ENCODE measurements at places on chromosomes 4 and X.

DNA sequence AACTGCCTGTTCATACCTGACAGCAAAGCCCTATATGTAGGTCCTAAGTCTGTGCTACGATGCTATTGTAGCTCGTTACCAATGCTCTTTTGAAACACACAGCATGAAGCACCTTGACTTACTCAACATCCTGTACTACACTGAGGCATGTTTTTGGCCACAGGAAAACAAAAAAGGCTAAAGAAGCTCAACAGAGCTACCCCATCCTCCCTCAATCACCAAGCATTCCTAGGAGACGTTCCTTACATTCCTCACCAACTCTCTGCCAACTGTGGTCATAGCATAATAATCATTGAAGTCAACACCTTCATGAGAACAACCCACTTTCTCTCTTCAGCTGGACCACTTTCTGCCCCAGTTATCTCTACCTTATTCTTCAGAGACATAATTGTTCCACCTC is 73.7 kb upstream of the SLC25A43 start:
- no peak for DNase-seq

DNA sequence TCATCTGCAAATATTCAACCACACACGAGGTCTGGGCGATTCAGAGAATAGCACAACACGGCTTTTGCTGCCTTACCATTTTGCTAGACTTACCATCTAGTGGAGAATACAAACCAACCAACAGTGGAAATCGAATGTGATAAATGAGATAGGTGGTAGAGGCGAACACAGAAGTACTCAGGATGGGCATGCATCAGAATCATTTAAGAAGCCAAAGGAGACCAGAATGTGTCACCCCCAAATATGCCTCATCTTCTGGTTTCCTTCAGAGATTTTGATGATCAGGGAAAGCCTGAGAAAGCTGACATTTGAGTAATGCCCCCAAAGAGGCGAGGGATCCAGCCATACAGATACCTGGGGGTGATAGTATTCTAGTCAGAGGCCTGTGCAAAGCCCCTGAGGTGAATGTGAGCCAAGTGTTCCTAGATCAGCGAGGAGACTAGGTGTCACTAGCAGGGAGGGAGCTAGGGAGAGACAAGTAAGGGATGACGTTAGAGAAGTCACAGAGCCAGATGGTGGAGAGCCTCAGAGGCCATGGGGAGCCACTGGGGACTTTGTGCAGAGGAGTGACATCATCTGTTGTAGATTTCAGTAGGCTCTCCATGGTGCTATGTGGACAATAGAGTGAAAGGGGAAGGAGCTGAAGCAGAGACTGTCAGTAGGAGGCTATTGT is 1.7 kb downstream of the MTMR1 start:
- DNase-seq, result peak; percentile 0

GRCh38 chr4:123939621-123940020 is 543.0 kb downstream of the SPRY1 start:
- DNase-seq, result peak; percentile 33

GRCh38 chrX:72258174-72258573 is 18.9 kb downstream of the RPS4X start:
- no peak for DNase-seq

GRCh38 chr4:46980851-46981250 is 12.5 kb downstream of the GABRA4 start:
- DNase-seq, result no peak

GRCh38 chrX:148574237-148574973 is 74.0 kb downstream of the AFF2 start:
- DNase-seq, result no peak

- DNase-seq, result peak; percentile 68
Measured at GRCh38 chr4:73068491-73069337, 802 bp downstream of the COX18 start.

DNA sequence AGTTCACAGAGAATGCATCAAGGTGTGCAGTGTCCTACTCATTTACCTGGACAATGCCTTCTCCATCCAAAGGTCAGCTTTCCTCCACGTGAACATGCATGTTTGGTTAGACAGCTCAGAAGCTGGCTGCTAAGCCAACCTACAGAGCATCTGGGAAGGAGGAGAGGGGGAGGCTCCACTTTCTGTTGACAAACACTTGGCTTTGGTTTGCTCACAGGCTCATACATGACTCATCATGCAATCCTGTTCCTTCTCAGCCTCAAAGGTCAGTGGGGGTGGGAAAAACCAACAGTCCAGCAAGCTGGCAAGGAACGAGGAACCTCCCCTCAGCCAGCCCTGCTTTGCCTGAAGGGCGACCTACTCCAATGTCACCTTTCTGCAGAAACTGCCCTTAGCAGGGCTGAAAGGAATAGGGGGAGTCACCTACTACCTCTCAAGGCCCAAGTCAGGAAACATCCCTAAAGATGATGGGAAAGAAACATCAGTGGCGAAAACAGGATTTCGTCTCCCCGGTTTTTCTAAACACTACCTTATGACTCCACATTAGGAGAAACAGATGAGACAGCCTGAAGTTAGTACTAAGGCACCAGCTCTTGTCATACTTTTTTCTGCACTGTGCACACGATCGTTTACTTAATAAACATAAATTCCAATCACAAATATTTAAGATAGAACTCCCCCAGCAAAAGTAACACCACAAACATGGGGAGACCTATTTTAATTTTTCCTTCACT is 37.9 kb downstream of the RELL1 start:
- no peak for DNase-seq

- DNase-seq, result no peak
Measured at GRCh38 chr4:139813881-139814280, 148.3 kb downstream of the MGST2 start.

- peak; percentile 56 for DNase-seq
Measured at GRCh38 chrX:72123471-72124185, 8.1 kb downstream of the RTL5 start.

DNA sequence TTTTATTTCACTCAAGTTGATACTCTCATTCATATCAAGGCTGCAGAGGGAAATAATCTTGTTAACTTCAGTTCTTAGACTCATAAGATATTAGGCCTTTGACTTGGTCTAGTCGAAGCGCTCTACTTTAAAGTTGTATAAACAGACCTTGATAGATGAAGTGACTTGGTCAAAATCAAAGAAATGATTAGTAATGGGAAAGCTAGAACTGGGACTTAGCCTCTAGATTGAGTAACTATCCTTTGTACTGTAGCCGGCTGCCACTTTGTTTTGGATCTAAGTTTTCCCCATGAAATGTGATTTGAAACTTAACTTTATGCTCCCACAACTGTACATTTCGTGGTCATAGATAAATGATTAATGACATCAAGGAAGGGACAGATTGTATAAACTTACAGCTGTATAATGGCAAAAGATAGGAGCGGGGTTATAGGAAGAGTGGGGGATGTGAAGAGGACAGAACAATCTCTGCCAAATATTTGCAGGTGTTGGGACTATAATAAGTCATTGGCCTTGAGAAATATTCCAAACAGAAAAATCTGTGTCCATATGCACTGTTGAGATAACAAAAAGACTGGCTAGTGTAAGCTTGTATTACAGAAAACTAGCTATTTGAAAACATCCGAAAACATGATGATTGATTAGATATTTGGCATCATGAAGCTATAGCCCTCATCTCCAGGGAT is 17.2 kb downstream of the MID2 start:
- no peak for DNase-seq

DNA sequence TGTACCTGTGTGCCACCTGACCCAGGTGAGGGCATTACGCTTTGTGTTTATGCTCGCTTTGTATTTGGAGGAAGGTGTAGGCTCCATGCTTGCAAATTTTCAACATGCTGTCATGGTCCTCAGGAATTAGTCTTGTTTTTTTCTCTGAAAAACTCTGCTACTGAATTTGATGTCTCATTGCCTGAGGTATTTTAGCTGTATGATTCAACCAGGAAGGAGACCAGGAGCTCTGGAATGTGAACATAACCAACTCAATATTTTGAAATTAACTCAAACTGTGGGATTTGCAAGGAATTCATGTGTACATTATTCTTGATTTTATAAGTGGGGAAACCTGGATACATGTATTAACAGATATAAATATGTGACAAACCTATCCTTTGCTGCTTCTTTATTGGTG is 134.1 kb downstream of the SLC4A4 start:
- DNase-seq, result no peak

- DNase-seq, result no peak
Measured at GRCh38 chrX:2401590-2402360, 99.0 kb downstream of the DHRSX start.

DNA sequence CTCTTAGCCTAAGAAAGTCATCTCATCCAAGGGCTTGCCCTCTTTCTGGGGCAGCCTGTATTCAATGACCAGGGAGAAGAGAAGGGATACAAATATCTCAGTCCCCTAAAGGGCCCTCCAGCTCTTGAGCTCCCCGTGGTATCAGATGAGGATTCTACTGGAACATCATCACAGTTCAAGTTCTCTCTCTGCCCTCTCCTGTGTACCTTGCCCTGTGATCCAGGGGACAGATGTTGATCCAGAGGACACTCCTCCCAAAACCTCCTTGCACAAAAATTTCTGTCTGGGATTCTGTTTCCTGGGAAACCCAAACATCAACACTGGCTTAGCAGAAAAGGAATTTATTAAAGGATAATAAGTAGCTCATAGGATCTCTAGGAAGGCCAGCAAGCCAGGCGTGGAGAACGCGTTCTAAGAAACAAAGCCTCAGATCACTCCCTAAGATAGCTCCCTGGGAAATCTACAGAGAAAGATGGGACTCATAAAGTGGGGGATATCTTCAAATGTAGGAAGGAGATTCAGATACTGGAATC is 296.3 kb upstream of the KLF3 start:
- DNase-seq, result no peak

DNA sequence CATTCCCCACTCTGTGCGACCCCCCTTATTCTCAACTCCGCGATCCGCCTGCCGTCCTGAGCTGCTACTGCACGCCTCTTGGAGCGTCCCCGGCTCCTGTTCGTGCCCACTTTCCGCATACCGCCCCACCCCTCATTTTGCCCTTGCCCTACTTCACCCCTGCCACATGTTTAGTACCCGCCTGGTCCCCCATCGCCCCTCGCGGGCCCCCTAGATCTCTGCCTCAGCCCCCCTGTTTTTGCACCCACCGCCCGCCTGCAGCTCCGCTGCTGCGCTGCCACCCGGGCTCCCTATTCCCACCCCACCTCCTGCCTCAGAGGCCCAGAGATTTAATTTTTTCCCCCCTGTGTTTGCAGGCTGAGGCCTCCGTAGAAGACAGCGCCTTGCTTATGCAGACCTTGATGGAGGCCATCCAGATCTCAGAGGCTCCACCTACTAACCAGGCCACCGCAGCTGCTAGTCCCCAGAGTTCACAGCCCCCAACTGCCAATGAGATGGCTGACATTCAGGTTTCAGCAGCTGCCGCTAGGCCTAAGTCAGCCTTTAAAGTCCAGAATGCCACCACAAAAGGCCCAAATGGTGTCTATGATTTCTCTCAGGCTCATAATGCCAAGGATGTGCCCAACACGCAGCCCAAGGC is 1.4 kb downstream of the MAGED1 start:
- DNase-seq, result peak; percentile 0

GRCh38 chrX:54994099-54994498 is at the start of gene PFKFB1:
Gene PFKFB1, minus strand, starts transcription at chrX:54994188. Its CDS starts 181 bp downstream, at chrX:54994007.
- DNase-seq, result no peak

DNA sequence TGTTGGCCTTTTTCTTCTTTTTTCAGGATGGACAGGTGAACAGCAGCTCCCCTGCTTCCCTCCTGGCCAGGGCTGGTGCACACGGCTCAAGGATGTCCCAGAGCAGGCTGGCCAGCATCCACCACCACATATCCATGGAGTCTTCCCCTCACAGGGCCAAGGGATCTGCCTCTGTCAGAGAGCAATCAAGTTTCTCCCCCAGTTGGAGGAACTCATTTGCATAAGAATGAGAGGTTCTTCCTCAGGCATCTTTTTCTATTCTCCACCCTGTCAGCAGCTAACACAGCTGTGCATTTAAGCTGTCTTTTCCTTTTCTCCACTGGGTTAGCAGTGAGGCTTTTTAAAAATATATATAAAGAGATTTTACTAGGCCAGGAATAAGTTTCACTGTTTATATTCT is 143.8 kb downstream of the ANAPC10 start:
- no peak for DNase-seq

- DNase-seq, result peak; percentile 48
Measured at GRCh38 chr4:1883583-1883982, 12.4 kb downstream of the NSD2 start.

- DNase-seq, result no peak
Measured at GRCh38 chrX:154401918-154402621, 3.9 kb downstream of the RPL10 start.

DNA sequence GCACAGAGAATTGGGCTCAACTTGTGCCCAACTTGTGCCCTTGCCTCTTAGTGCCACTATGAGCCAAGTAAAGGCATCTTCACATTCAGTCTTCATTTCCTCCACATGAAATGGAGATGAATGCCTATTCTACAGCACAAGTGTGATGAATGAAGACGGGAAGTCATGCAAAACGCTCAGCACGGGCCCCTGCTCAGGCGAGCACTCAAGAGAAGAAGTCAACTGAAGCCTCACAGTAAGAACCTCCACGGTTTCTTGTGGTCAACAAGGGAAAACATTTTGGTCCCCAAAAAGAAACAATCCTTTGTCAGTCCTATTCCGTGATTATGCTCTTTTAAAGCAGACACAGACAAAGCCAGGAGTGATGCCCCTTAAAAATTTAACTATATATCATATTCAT is 87.0 kb downstream of the IRF2 start:
- no peak for DNase-seq

- no peak for DNase-seq
Measured at GRCh38 chr4:90027565-90027964, 99.6 kb upstream of the CCSER1 start.

DNA sequence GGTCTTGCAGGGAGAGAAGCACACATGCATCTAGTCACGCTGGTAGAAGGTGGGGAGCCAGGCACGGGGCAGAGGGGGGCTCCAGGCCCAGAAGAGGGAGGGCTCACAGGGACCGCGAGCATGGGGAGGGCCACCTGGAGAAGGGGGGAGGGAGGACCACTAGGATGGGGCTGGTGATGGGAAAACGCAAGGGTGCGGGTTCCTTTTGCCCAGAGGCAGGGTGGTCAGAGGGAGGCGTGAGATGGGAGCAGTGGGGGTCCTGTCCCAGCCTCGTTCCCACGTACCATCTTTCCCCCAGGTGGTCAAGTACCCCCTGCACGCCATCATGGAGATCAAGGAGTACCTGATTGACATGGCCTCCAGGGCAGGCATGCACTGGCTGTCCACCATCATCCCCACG is 30.7 kb downstream of the WFS1 start:
- no peak for DNase-seq

- no peak for DNase-seq
Measured at GRCh38 chrX:7147413-7147977, at the start of gene STS. Gene STS, plus strand, starts transcription at chrX:7147712. Its CDS starts 105,488 bp downstream, at chrX:7253200.

DNA sequence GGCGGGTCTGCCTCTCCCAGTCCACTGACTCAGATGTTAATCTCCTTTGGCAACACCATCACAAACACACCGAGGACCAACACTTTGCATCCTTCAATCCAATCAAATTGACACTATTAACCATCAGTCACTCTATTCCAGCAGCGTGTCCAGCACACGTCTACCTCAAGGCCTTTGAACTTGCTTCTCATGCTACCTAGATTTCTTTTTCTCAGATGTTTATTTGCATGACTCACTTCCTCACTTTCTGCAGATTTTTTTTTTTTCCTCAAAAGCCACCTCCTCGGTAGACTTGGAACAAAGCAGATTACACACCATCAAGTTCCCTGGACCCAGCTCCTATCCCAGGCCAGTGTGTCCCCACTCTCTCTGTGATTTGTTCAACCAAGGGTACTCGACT is 49.5 kb downstream of the SUPT20HL2 start:
- DNase-seq, result no peak

GRCh38 chrX:114675365-114675764 is 91.5 kb downstream of the HTR2C start:
- DNase-seq, result no peak

Data from erythroblast (primary cell).